Naive thymus-derived CD4-positive, alpha-beta T cell (primary cell): ENCODE measurements at places on chromosomes 11 and 22. TPM values are rescaled to one million over a fixed set of nuclear protein-coding genes. Genes with fewer than 3 reads are reported as not detected.

DNA sequence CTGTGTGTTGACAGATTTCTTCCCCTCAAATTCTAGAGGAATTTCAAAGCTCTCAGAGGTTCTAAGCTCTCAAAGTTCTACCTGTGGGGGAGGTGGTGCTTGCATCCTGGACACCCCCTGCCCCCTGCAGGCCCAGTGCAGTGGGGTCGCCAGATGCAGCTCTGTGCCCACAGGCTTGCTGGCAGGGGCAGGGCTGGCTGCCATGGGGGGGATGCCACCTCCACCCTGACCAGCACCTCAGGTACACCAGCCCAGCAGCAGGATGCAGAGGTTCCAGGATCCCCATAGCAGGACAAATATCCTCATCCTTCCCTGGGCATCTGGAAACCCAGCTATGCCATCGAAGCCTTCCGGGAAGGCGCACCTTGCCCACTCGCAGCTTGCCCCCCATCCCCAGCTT, 91.1 kb downstream of the BRD1 start:
- no peak for DNase-seq

The OTOG gene
- not detected for polyA plus RNA-seq

The MMP13 gene
- polyA plus RNA-seq: not detected

GRCh38 chr11:95863486-95864140, 60.3 kb downstream of the MTMR2 start:
- DNase-seq: no peak

- no peak for DNase-seq
These were observed 751 bp downstream of the MS4A10 start for GRCh38 chr11:60785806-60786361.

The OLFML1 gene
- polyA plus RNA-seq: 0.18 TPM

GRCh38 chr11:44763121-44763820, 36.5 kb downstream of the TSPAN18 start:
- DNase-seq: no peak

DNA sequence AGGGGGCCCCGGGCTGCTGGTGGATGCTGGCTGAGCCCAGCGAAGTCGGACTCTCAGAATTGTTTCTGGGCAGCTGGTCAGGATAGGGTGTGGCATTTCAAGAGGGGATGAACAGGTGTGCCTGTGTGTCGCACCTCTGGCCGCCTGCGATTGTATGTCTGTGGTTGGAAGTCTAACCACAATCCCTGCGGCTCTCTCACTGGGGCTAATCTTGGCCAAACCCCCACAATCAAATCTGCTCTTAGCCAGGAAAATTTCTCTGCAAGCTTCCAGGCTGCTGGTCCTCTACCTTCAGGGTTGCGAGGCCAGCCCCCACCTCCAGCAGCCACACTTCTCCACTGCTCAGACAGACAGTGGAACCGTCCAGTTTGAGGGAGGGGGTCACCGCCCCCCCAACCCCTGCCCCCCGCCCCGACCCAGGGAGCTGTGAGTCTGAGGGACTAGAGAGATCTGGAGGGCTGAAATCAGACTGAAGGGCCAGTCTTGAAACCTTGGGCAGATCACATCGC, 953 bp downstream of the ATG16L2 start:
- DNase-seq: no peak

DNA sequence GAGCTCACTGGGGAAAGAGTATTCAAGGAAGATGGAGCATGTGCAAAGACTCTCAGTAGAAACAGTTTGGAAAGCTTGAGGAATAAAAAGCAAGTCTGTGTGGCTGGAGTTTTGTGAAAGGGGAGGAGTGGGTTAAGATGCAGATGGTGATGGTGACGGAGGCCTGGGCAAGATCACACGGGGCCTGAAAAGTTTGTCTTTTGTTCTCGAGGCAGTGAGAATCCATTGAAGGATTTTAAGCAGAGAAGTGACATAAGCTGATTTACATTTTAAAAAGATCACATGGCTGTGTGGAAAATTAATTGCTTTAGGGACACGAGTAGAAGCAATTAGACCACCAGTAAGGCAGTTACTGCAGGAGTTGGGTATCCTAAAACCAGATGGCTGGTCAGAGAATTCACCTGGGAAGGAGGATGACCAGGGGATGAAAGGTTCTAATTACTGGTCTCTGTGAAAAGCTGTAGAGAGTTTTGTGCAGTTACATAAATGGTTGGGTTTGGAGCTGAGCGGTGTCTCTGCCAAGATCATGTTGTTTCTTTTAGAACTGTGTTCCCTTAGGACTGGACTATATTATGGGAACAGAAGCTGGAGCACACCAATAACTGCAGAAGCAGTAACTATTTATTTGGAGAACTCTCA, 7.1 kb downstream of the RRP8 start:
- DNase-seq: no peak

- DNase-seq: no peak
These were observed 435.9 kb upstream of the FAT3 start for GRCh38 chr11:91788764-91789163.

The PDE3B gene
- polyA plus RNA-seq: 49.7 TPM
